Forelimb muscle (tissue), 1 donor: ENCODE measurements at places on chromosomes 7 and 10. TPM values are rescaled to one million over a fixed set of nuclear protein-coding genes. Genes with fewer than 3 reads are reported as not detected.

SLC26A3 gene
- polyA plus RNA-seq: not detected

ESYT2 gene
- 32.5 TPM for polyA plus RNA-seq

EFCAB10 gene
- 1.4 TPM for polyA plus RNA-seq

CALML3 gene
- 0.09 TPM for polyA plus RNA-seq

- DNase-seq: no peak
Measured at GRCh38 chr10:95196046-95196445, 2.0 kb downstream of the ACSM6 start.
